Non-pigmented ciliary epithelial cell (primary cell): ENCODE measurements at places on chromosomes 2 and 18.

GRCh38 chr2:198852248-198852647 is 605.5 kb downstream of the SATB2 start:
- DNase-seq = no peak

GRCh38 chr2:82528288-82528687 is 1930.8 kb downstream of the SUCLG1 start:
- no peak for DNase-seq

- DNase-seq = no peak
Measured at GRCh38 chr18:58045242-58046092, 1.4 kb downstream of the NEDD4L start.

DNA sequence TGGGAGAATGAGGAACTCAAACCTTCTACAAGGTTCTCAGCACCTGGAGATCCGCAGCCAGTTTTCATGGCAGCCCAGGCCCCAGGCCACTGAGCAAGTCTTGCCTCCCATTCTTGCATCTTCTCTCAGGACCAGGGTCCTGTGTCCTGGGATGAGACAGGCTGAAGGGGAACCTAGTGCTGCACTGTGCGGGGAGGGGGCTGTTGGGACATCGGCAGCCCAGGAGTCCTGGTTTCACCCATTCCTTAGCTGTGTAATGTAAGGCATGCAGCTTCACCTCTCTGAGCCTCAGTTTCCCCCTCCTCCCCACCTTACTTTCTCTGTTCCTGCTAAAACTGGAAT is 43.9 kb downstream of the TNS1 start:
- DNase-seq = no peak

DNA sequence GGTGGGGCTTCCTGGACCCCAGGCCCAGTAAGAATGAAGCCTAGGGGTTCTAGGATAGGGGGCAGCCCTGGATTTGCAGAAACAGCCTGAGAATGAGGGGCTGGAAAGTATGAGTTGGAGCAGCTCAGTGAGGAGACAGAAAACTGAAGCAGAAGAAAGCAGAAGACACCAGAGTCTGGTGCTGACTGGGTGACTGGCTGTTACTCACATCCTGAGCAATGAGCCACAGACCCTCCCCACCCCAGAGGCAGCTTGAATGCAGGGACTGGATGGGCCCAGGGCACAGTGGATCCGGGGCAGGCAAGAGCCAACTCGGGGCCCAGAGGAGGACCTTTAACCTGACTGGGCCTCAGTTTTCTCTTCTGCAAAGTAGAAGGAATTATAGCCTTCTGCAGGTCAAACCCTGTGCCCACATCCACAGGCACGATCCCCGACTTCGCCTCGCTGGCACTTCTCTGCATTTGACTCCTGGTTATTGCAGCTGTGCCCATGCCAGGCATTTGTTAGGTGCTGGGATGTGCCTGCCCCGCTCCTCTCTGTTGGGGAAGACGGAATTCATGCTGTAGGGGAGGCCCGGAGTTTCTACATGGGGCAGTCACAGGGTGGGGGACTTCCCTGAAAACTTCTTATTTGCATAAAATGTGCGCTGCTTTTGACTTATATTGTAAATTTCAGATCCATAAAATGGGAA is 8.5 kb downstream of the STEAP3 start:
- no peak for DNase-seq

DNA sequence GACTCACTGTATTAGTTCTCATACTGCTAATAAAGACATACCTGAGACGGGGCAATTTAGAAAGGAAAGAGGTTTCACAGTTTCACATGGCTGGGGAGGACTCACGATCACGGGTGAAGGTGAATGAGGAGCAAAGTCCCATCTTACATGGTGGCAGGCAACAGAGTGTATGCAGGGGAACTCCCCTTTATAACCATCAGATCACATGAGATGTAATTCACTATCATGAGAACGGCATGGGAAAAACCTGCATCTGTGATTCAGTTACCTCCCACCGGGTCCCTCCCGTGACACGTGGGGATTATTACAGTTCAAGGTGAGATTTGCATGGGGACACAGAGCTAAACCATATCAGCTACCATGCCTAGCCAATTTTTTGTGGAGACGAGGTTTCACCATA is 168.2 kb downstream of the NEDD4L start:
- DNase-seq = no peak

GRCh38 chr2:45289997-45290709 is 280.9 kb upstream of the SIX2 start:
- DNase-seq = no peak

DNA sequence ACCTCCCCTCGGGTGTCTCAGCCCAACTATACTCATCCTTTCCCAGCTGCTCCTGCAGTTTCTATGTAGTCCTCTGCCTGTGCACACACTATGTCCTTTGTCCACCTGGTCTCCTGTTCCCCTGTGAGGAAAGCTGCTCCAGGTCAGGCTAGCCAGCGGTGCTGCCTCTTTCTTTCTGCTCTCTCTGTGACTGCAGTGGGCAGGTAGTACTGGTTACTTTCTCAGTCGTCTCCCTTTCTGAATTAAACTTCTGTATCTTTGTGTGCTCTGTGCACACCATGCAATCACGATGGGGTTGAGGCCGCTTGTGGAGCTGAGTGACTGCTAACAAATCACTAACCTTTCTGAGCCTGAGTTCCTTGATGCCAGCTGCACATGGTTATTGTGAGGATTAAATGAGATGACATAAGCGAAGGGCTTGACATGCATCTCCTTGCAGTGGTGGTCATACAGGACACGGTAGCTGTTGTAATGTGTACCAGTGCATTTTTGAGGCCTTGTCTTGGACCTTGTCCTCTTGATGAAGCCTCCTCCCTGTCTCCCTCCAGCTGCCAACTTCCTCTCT is 3.5 kb downstream of the FARP2 start:
- DNase-seq = no peak

GRCh38 chr18:77138270-77138669 is 5.7 kb upstream of the MBP start:
- DNase-seq = no peak
